GM23248 (cell line): ENCODE measurements at places on chromosomes 1 and 21.

DNA sequence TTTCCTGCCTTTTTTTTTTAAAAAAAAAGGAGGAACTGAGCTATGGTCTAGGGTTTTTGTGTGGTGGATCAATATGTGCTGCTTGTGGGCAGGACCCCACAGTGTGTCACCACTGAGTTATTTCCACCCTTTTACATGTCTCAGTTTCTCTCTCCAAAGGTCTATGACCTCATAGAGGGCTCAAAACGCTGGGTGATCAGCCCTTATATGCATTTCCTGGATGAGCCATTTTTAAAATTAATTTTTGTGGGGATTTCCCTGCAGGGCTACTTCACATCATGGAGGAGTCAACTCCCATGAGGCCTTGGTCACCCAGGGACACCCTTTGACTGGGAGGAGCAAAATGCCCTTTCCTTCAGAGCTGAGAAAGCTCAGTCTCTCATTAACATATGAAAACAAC, 20.7 kb upstream of the HAO2 start:
- DNase-seq, result peak; percentile 43

DNA sequence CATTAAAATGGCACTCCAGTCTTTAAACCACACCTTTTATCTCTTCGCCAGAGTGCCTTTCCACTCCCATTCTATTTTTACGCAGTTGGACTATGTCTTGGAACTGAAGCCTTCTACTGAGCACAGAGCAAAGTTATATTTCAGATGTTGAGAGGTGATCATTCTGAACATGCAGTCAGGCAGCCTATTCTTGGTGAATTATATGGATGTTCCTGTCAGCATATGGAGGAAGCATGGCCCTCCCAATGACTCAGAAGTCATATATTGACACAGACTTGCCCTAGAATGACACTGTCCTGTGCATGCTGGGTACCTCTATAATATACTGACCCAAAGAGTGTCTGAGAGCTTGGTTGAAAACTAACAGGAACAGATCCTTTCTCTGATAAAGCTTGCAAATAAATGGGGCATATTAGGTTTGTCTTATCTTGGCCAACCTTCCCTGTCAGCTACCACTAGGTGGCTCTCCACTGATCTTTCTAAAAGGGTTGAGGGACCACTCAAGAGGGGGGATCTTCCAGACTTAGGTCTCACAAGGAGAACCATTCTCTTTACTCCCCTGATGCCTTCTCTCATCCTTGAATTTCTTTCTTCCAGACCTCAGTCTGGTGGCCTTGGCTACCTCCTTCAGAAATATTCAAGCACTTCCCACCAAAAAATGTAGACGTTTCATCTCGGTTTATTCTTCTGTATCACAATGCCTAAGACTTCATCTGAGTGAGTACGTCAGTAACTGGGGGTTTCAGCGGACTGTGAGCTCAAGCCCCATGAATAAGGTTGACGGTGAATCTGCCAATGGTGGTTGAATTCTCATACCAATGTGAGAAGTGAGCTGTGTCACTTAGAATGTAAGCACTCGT, 11.8 kb upstream of the ALG14 start:
- DNase-seq, result peak; percentile 38

DNA sequence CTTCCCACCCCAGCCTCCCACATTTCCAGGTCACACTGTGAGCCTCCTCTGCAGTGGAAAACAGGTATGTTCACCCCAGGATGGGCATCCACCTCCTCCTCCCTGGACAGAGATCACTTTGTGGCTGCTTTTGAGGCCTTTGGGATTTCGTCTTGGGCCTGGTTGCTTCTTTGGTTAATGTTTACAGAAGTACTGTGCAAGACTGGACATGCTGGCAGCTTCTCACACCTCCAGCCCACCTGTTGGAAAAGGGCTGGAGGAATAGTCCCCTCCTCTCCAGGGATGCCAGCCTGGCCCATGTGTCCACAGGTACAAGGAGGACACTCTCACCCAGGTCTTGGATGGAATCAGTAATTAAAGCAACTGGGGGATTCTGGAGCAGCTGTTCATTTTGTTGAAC, 56.1 kb downstream of the KAZN start:
- DNase-seq, result no peak

DNA sequence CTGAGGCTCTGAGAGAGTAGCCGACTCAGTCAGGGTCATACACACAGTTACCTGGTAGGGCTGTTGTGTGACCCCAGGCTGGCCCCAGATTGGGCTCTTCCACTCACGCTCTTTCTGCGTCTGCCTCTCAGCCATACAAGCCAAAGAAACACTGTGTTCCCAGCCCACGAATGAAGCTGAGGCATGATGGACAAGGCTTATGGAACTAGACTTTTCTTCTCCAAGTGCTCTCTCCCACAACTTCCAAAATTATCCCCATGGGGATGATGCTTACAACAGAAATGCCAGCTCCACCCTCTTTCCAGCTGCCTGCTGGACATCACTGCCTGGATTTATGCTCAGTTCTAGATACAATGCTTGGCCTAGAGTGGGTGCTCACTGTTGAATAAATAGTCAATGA, 102.8 kb upstream of the JUN start:
- DNase-seq, result peak; percentile 75

GRCh38 chr1:234856845-234857245, 246.9 kb upstream of the IRF2BP2 start:
- no peak for DNase-seq

- DNase-seq, result no peak
These were observed 2.0 kb upstream of the CDC7 start for GRCh38 chr1:91498498-91499245.

GRCh38 chr1:78792756-78793155, 143.1 kb downstream of the IFI44 start:
- DNase-seq, result no peak

DNA sequence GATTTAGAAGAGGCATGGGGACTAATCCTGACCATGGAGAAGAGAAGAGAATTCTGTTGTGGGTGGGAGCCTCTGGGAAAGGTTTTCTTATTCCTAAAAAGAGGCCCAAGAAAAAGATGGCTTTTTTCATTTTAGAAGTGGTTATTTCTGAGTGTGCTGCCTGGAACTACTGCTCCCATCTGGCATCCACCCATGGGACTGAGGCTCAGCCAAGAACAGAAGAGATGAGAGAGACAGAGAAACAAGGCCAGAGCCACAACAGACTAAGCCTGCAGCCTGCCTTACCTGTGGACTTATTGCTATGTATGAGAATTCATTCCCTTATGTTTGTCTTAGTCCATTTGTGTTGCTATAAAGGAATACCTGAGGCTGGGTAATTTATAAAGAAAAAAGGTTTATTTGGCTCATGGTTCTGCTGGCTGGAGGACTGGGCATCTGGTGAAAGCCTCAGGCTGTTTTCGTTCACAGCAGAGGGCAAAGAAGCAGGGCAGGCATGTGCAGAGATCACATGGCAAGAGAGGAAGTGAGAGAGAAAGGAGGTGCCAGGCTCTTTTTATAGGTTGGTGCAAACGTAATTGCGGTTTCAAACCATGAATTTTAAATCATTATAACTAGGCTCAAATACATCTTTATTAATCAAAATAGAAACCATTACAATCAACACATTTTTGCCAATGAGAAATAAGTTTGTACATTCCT, 57.5 kb upstream of the PRDM2 start:
- no peak for DNase-seq

DNA sequence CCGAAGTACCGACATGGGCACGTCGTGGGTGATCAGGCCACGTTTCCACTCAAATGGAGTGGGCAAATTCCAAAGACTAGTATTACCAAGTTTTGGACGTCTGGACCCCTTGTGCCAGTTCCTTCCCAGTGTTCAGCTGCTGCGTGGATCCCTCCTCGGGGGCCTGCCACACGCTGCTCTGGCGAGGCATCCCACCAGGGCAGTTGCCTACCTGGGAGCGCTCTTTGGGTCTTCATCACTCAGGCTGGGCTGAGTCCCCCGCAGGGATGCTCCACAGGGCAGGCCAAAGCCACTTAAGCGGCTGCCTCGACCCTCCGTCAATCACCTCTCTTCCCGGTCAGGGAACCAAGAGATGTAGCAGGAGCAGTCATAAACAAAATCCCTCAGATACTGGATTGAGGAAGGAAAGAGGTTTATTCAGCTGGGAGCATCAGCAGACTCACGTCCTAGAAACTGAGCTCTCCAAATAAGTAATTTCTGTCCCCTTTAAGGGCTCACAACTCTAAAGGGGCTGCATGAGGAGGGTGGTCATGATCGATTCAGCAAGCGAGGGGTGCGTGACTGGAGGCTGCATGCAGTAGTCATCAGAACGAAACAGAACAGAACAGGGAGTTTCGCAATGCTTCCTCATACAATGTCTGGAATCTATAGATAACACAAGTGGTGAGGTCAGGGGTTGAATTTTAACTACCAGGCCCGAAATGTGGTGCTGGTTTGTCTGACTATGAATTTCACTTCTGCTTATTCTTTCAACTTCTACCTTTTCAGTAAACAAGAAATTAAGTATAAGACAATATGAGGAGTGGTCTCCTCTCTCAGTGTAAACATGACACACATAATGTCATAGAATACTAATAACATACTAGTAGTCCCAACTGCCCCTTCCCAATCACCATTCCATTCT, 998.6 kb upstream of the NCAM2 start:
- no peak for DNase-seq

DNA sequence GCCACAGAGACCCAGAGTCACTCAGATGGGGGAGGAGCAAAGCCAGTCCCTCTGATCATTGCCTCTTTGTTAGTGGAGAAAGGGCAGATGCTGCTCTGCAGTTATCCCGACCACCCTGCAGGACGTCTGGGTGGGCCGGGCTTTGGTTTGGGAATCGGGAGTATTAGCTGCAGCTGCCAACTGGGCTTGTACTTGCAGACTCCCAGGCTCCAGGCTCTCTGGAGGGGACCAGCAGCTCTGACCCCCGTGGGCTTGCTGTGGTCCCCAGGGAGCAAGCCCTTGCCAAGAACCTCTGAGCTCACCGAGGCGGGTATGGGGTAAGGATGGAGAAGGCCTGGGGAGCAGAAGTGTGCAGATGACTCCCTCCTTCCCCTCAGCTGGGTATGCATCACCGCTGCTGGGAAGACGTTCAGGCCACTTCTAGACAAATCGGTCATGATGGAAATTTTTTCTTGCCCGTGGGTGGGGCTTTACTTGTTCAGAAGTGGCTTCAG, 21.6 kb downstream of the MAPKAPK2 start:
- peak; percentile 99 for DNase-seq

DNA sequence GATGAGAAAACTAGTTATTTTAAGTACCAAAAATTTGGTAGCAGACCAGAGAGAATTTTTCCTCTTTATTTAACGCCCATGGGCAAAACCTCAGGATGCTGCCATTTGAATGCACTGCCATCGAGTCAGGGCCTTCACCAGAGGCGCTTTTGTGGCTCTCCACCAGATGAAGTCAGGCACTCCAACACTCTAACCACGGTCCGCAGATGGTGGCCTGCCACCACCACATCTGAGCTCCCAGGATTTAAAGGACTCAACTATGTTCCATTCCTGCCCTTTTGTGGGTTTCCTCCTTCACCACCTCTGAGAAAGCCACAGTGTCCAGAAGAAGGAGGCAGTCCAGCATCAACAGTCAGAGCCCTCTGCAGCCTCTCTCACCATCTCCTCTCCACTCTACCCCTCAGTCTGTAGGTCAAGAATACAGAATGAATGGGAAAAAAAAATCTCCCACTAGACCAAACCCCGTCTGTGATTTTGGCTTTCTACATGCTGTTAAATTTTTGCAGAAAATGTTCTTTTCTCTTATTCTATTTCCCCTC, 647.4 kb downstream of the USP25 start:
- no peak for DNase-seq

DNA sequence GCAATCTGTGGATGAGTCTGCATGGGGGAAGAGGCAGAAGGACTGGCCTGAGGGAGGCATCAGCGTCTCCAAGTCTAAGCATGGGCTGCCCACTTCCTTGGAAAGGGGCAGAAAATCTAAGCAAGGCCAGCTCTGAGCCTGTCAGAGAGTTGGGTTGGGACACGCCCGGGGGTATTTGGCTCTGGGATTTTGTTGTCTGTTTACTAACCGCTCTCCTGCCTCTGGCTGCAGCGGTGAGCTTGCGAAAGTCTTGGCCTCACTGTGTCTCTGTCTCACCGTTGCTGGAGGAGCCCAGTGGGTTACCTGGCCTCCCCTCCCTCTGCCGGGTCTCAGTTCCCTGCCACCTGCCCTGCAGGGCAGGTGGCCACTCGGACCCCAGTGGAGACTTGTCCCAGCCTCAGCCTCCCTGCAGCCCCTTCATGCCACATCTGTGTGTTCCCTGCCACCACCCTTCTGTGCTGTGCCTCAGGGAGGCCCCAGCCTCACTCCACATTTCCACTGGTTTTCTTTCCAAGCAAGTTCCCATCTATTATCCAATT, 33.7 kb downstream of the EDN2 start:
- no peak for DNase-seq
